ENCODE measurements at places on chromosomes 7 and 10.

DNA sequence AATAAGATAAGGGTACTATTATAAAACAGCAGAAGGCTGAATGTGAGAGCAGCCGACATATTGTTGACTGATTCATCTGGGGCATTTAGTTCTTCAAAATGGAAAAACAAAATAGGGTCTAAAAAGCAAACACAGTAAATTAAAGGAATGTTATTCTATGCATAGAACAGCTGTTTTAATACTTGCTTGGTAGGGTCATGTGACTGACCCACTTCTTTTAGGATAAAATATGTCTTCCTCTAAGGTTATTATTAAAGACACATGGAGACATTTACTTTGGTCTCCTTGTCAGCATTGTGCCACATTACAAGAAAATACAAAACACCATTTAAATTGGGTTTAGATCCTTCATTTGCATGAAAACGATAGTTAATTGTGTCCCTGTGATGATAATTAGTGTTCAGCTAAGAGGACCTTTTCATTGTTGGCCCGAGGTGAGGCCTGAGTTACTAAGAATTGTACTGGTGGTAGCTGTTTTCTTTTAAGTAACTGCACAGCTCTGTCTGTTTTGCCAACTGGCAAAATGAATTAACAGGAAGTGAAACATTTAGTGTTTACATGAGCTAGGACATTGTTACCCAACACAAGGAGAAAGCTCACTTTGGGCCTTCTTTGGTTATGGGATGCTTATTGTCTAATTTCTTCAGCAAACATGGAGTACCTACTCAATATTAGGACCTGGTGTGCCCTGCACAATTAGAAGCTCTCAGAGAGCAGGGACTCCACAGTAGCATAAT, 764.4 kb downstream of the LRMDA start:
- DNase-seq, result no peak

DNA sequence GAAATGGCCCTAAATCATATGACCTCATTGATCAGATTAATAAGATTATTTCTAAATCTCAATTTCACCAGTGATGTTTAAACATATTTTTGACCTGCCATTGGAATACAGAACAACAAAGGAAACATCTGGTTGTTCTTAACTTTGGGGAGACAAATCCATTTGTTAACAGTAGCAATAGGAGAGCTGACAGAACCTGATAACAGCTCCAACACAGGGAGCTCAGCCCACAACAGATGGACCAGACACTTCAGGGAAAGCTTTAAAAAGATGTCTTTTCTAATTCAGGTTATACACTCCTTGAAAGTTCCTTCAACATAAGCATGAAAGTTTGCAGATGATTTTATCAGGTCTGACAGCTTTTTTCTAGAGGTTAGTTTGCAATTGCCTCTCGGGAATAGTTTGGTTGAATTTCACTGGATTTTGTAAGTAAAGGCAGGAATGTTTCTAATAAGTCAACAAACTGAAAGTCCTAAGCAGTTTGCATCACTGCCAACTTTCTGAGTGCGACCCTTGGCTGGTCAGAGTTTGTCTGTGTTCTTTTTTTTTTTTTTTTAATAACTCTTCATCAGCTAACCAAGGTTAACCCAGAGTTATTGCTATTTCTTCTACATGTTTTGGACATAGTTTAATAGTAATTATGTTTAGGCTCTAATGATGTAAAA, 6.5 kb upstream of the MET start:
- DNase-seq, result no peak

DNA sequence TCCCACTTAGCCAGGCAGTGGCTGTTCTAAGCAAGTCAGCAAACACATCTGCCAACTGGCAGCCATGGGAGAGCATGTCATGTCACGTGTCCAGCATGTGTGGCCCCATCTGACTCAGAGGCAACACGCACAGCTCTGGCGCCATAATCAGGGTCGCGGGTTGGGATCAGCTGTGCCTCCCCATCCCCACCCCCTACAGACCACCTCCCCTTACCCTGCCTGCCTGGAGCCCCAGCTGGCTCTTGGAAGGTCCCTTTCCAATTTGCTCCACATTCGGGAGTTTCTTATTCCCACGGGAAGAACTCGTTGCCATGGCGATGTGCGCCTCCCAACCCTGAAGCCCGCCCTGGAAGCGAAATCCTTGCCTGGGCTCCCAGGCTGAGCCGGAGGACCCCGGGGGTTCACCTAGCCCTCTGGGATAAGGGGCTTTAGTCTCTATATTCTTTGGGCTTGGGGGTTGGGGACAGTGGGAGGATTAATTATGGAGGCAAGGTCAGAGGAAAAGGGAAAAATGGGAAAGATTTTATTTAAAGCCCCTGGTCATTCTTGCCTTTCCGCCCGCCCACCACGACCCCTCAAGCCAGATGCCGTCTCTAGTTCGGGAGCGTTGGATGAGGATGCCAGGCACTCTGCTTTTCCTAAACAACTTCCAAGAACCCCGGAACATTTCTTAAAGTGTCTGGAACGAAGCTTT, 283.7 kb downstream of the ZEB1 start:
- peak; percentile 88 for DNase-seq

GRCh38 chr7:30533886-30534285, 29.3 kb upstream of the GGCT start:
- DNase-seq, result no peak

- DNase-seq, result no peak
Measured at GRCh38 chr10:99062591-99062990, 173.1 kb downstream of the HPSE2 start.

GRCh38 chr7:127766831-127767459, 115.0 kb downstream of the SND1 start:
- DNase-seq, result no peak

- no peak for DNase-seq
Measured at GRCh38 chr7:24920451-24921361, 59.3 kb downstream of the OSBPL3 start.
